ENCODE measurements at places on chromosomes 6 and 20.

GRCh38 chr20:63498960-63499337 lies at the start of gene EEF1A2:
Gene EEF1A2, minus strand, starts transcription at chr20:63499083. Its CDS starts 1,320 bp downstream, at chr20:63497763.
- DNase-seq, result no peak

DNA sequence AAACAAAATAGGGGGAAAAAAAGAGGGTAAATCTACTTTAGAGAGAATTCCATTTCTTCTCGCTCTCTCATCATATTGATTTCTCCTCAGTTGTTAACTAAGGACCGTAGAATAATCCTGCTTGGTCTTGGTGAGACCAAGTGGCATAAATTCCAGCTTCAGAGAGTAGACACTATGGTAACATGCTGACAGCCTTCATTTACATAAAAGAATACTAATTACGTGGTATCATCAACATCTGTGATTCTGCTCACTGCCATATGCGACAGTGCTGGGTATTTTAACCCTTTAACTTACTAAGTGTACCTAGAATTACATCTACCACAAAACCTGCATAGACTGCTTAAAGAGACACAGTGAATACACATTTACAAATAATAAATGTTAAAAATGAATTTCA lies 27.1 kb downstream of the TOMM6 start:
- DNase-seq, result no peak

DNA sequence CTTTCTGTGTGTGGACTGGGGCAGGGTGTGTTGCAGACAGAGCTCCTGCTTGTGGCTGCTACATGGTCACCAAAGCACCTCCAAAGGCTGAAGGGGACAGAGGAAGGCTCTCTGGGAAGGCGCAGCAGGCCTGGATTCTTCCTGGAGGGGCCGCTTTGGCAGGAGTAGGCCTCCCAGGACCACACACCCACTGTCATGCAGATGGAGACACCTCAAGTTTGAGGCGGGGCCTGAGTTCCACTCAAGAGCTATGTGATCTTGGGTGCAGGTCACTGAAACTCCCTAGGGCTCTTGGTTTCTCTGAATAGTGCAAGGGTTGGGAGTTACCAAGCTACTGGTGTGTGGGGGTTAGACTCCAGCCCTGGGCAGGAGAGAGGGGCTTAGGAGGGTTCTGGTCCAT lies 27.9 kb downstream of the EFCAB8 start:
- no peak for DNase-seq

GRCh38 chr6:23735151-23735550 lies 390.9 kb upstream of the NRSN1 start:
- no peak for DNase-seq

GRCh38 chr6:75210885-75211739 lies 5.3 kb upstream of the COL12A1 start:
- peak; percentile 26 for DNase-seq

DNA sequence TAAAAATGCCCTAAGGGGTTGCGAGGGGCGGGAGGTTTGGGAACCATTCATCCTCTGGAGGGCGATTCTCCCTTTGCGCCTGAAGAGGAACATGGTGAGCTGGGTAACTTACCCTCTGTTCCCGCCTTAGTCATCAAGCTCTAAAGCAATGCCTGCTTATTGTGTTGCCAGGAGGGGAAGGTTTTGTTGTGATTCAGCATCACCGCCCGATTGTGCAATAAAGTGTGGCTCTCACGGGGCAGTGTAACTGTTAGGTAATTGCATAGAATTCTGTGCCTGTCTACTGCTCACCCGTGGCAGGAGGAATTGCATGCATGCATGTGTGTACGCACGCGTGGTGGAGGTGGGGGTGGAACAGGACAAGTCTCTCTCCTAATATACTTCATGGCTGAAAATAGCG lies 95.5 kb upstream of the AGPAT4 start:
- no peak for DNase-seq

DNA sequence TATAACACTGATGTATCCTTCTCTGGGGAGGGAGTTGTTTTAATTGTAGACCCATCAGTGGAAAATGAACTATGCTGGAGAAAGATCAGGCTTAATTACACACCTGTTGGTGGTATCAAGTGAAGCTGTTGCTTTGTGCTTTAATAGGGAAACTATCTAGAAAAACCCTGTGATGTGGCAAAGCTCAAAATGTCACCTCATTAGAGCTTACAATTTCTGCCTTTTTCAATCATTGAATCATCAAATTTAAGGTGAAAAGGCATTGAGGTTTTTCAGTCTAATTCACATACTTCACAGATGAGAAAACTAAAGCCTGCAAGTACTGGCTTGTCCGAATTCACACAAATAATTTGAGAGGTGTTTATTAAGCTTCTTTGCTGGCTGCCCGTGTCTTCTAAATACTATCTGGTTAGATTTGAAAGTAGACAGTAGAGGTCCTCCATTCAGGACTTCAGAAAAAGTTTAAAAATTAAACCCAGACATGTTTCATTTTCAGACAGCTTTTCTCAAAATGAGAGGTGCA lies 143.3 kb upstream of the MAP3K7 start:
- no peak for DNase-seq

GRCh38 chr20:45358282-45359068 lies 4.5 kb upstream of the SYS1 start:
- DNase-seq, result peak; percentile 61

- no peak for DNase-seq
Observed at GRCh38 chr20:29876911-29877285, 1380.6 kb upstream of the DEFB115 start.

DNA sequence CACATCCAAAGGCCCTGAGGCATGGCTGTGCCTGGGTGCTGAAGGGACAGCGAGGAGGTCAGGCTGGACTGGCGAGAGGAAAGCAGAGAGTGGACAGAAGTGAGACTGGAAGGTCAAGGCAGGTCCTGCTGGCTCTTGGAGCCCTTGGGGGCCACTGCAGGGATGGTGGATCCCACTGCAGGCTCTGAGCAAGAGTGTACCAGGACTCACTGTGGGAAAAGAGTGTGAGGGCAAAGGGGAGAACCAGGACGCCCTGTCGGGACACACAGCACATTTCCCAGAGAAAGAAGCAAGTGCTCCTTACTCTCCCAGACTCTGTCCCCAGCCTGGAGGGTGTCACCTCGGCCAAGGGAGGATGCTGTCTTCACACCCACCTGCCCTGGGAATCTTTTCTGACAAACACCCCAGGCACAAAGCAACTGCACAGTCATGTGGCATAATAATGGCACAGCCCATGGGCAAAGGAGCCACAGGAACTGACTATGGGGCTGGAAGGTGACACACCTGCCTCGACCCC lies 172.3 kb upstream of the CST7 start:
- no peak for DNase-seq

DNA sequence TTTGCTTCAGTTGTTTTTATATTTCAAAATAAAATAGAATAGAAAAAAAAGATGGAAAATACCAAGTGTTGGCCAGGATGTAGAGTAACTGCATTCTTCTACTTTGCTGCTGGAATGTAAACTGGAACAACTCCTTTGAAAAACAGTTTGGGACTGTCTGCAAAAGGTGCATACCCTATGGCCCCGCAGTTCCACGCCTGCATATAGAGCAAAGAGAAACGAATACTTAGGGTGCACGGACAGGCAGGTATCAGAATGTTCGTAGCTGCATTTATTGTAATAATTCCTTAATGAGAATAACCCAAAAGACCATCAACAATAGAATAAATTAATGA lies 603 bp upstream of the RAB23 start:
- DNase-seq, result no peak

DNA sequence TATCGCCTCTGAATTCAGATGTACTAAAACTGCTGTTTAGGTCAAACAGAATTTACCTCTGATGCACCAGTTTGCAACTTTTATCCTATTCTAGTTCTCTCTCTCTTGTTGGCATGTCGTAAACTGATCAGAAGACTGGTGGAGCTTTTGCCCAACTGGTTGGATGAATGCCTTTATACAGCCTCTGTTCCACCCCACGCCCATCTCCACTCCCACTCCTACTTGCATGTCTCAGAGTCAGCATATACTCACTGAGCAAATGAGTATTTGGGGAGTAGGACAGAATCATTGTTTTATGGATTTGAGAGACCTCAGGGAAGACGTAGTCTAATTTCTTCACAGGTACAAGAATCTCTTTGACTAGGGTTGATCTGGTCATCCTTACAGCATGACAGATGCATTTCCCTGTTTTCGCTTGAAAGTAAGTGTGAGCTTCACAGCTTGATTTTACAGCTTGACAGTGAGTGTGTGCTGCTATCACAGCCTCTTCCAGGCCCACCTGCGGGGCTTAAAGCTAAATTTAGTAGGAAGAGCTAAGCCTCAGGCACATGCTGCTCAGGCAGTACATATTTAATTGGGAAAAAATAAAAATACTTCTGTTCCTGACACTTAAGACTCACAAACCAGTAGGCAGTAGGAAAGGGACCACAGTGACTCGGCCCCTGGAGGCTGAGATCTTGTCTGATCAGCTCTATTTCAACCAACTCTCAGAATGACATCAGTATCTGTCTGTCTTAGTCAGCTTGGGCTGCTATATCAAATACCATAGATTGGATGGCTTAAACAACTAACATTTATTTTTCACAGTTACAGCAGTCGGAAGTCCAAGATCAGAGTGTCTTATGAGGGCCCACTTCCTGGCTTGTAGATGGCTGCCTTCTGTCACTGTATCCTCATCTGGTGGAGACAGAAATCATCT lies 30.4 kb downstream of the TRMT6 start:
- no peak for DNase-seq

- DNase-seq, result peak; percentile 72
Observed at GRCh38 chr6:163414117-163414945, at the start of gene QKI. Gene QKI, plus strand, starts transcription at chr6:163414718. Its CDS starts 476 bp downstream, at chr6:163415194.

DNA sequence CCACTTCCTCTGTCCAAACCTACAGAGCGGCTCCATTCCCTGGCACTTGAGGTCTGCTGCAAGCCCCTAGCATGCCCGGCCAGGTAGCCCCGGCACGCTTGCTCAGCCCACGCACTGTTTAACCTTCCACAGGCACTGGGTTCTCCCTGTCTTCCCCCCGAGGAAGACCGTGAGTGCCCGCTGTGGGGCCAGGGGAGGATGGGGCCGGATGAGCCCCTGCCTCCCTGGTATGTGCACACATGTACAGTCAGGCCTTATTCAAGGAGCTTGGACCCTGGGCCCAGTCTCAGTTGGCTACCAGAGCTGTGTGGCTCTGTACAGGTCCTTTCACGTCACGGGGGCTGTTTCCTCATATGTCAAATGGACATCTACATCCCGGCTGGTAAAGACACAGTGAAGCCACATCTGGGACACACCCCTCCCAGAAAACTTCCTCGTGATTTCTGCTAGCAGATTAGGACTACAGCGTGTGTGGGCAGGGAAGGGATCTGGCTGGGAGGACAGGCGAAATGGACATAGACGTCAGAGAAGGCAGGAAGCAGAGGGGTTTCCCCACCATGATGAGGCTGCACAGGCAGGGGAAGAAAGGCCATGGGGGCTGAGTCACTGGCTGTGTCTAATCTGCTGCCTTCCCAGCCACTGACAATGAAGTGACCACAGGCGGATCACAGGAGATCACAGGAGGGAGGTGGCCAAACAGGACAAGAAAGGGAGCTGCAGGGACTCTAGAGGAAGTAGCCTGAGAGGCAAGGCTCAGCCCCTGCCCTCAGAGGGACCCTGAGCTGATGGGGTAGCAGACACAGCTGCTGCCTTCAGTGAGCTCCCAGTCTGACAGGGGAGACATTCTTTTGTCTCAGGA lies 62.9 kb downstream of the MRPL14 start:
- DNase-seq, result peak; percentile 94

GRCh38 chr20:57692393-57692792 lies 17.4 kb downstream of the PMEPA1 start:
- DNase-seq, result no peak

DNA sequence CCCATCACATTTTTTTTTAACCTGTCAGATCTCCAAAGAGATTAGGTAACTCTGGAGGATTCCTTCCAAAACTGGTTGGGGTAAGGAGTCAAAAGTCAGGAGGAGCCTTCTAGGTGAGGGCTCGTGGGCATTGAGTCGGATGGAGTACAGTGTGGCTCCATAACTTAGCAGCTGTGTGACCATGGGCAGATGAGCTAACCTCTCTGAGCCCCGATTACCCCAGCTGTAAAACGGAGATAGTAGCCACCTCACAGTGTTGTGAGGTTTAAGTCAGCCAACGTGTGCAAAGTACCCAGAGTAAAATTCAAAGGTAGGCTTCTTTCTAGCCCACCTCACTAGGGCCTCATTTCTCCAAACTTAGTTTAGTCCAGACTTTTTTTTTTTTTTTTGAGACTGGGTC lies 151.5 kb downstream of the CD24 start:
- DNase-seq, result no peak

DNA sequence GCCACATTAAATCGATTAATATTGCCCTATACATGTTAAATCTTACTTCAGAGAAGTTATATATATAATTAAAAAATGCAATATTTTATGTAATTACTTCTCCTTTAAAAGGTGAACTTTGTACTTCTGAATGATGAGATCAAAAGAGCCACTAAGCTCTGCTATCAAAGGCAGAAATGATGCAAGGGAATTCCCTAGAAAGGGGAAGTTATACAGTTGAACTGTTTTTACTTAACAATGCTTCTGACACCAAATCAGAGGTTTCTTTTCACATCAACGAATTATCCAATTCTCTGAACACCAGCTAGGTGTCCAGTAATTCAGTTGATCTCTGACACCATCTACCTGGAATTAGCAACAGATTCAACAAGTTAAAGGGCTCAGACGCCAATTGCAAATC lies 319.9 kb upstream of the TSHZ2 start:
- DNase-seq, result no peak

- no peak for DNase-seq
Observed at GRCh38 chr6:36492092-36492491, 49.3 kb downstream of the KCTD20 start.

DNA sequence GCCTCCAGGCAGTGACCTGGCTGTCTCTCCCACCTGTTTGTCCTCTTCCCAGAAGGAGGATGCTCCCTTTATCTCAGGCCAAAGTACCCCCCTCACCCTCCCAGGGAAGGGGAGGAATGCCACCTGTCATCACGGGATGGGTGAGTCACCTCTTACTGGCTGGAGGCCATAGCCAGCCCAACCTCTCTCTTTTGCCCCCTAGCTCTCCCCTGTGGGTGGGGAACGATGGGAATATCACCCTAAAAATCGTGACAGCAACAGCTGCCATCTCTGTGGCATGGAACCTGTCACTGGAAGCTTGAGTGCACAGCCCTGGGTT lies 137.5 kb upstream of the PTPN1 start:
- DNase-seq, result no peak

- no peak for DNase-seq
Observed at GRCh38 chr6:134173366-134173725, 120.9 kb upstream of the SLC2A12 start.

- no peak for DNase-seq
Observed at GRCh38 chr6:111921103-111921502, 47.9 kb upstream of the FYN start.

GRCh38 chr6:14929291-14929690 lies 316.6 kb upstream of the JARID2 start:
- no peak for DNase-seq

- DNase-seq, result no peak
Observed at GRCh38 chr6:154457046-154457713, 53.3 kb downstream of the CNKSR3 start.

DNA sequence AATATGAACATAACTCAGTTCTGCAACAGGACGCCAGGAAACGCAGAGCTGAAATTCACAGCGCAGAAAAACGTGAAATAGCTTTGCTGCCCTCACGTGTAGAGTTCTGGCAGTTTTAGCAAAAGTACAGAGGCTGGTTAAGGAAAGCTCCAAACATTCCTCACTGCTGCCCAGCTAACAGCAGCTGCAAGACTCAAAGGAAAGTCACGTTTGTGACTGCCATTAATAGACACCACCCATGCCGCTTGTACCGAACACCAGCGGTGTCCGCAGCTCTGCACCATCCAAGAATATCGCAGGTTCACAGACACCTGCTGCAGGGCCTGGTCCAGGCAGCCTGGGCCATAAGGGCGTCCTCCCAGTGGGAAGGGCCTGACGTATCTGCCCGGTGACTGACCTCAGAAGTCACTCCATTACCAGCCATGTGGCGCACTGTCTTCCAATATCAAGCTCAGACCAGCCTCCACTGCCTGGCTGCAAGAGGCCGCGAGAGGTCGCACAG lies 61.4 kb downstream of the WDR27 start:
- DNase-seq, result peak; percentile 21
